Smooth muscle cell of the pulmonary artery (primary cell): ENCODE measurements at places on chromosomes 11 and 22. TPM values are rescaled to one million over a fixed set of nuclear protein-coding genes. Genes with fewer than 3 reads are reported as not detected.

PRAME gene
- not detected in 2 replicates for total RNA-seq

RAG1 gene
- 0.33 and 0.65 TPM in 2 replicates for total RNA-seq

MCHR1 gene
- 2.7 and 3.7 TPM in 2 replicates for total RNA-seq

TRIM49B gene
- total RNA-seq, result not detected in 2 replicates

PDGFD gene
- total RNA-seq, result 3.2 and 3.9 TPM in 2 replicates

SLC22A6 gene
- not detected in 2 replicates for total RNA-seq

SNX32 gene
- 1.3 and 4.0 TPM in 2 replicates for total RNA-seq

SLC22A12 gene
- not detected in 2 replicates for total RNA-seq
